ENCODE measurements at places on chromosomes 5 and 9.

DNA sequence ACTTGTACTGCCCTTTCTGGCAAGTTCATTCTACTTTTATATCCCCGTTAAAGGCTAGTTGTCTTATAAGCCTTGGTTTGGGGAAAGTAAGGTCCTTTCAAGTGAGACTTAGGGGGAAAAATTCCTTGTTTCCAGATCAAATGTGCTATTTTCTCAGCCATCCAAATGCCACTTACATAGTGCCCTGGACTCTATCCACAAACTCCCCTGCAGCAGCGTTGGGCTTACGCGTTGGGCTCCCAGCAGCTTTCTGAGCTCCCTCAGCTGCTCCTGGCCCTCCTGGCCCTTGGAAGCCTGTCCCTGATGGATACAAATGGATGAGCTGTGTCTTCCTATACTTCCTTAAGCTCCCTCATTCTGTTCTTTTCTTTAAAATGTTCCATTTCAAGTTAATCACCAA is 279.2 kb upstream of the PANK3 start:
- DNase-seq: no peak

DNA sequence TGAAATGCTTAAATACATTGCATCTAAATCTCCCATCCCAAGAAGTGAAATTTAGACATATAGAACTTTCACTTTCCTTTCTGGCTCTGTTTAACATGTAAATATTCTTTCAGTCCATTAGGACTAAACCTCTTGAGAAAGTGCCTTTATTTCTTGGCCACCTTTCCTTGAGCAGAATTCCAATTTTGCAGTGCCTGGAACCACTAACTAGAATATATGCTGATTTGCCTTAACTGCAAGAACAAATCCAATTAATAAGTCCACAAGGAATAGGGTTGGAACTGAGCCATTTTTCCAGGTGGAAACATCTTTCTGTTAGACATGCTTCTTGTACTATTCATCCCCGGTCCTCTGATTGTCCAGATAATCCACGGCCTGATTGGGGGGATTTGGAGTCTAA is 478.0 kb downstream of the ENC1 start:
- no peak for DNase-seq

GRCh38 chr9:36963346-36963745 is 70.7 kb downstream of the PAX5 start:
- DNase-seq: no peak

- no peak for DNase-seq
Measured at GRCh38 chr9:91422758-91423711, 597 bp downstream of the NFIL3 start.

DNA sequence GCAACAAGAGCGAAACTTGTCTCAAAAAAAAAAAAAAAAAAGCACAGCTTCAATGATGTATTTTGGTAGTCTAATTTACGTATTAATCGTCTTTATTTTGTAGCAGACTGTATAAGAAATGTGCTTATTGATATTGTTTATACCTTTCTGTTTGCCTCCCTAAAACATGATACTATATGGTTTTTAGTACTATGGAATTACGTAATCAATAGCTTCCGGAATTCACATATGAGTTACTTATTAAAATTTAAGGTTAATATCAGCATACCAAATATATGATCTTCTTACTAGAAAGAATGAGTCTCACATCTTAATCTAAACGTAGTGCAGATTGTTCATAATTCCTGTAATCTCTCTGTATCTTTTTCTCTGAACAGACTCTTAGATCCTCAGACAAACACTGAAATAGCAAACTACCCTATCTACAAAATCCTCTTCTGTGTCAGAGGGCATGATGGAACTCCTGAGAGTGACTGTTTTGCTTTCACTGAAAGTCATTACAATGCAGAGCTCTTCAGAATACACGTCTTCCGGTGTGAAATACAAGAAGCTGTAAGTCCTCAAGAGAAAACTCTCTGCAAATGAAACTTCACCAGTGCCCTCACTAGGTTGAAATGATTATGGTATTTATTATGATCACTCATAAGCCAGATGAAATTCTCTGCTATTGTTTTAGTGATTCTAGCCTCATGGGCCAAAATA is 44.4 kb upstream of the GPR21 start:
- no peak for DNase-seq

- DNase-seq: no peak
Measured at GRCh38 chr5:8721536-8721935, 824.3 kb downstream of the SEMA5A start.

DNA sequence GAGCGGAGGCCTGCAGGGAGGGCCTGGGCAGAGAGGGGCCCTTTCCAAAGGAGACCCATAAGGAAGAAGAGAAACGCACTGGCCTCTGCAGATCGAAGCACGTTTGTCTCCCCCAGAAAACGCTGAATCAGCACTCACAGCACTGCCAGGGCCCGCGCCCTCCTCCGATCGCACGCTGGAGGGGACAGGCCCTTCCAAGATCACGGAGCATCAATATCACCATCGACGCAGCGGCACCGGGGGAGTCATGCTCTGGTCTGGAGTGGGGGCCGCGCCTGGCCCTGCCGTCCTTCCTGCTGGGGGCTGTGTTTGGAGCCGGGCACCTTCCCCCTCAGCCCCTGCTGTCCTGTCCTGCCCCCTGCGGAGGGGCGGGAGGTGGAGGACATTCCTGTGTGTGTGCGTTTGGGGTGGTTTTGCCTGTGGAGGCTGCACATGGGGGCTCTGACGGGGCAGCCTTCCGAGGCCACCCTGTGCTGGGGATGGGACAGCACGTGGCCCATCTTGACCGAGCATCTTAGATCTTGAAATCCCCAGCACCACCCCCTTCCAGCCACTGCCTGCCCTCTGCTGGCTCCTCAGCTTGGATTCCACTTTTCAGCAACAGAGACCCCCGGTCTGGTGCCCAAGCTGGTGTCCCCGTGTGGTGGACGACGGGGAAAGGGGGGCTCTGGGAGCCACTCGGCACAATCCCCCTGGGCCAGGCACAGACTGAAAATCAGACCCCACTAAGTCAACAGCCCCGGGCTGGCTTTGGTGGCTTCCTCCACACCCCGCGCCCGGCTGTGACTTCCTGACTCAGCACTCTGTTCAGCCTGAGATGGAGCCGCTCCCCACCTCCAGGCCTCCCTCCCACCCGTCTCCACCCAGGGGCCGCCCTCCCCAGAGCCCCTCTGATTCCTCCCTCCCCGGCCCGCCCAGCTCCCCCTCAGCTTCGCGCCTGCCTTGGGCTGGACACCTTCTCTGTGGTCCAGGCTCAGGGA is 8.3 kb downstream of the TMEM250 start:
- DNase-seq: no peak

DNA sequence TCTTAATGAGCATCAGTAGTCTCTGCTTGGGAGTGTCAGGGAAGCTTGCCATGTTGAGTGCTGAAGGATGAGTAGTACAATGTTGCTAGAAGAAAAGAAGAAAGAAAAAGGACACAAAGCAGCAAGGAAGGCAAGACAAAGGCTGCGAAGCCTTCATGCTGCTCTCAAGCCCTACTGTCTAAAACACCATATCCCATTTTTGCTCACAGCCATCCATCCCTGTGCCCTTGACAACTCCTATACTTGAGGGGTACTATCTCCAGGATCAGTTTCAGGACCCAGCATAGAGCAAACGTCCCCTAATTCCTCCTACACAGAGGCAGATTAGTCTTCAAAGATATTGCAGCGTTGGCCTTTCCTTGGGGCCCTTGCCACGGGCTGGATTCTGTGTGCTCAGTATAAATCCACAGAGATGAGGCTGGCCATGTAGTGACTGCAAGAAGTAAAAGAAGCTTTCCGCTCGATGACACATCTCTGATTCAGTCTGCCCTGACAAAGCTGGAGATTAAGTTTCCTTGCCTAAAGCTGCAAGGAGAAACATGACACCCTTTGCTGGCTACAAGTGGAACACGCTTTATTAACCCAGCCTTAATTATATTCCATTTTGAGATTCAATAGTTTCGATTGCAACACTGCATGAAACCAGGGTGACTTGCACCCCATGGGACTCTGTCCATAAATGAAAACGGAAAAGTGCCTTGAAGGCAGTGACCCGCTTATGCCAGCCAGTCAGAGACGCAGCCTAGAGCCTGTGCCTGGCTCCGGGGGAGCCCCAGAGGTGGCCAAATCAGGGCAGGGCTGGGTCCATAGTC is 304.6 kb downstream of the ACTL7B start:
- no peak for DNase-seq

DNA sequence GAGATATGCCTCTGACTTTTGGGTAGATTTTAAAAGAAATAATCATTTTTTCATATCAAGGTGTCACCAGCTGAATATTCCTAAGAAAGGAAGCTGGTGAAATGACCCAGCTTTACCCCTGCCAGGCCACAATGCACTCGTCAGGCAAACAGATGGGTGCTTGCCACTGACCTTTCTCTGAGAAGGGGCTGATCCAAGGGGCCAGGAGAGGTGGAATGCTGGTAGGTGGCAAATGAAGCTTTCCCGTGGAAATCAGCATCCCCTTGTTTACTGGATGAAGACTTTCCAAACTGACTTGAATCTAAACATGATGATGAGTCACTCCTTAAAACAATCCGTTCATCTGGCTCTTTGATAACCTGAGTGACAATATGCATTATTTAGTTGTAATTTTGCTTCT is 44.3 kb upstream of the PLPP6 start:
- no peak for DNase-seq

All from BE2C (cell line).